ENCODE measurements at places on chromosomes 16 and 17.

GRCh38 chr16:50747207-50747956 is 5.5 kb downstream of the CYLD start:
- no peak for DNase-seq

- DNase-seq = no peak
Measured at GRCh38 chr16:55367866-55368603, 44.0 kb downstream of the IRX6 start.

DNA sequence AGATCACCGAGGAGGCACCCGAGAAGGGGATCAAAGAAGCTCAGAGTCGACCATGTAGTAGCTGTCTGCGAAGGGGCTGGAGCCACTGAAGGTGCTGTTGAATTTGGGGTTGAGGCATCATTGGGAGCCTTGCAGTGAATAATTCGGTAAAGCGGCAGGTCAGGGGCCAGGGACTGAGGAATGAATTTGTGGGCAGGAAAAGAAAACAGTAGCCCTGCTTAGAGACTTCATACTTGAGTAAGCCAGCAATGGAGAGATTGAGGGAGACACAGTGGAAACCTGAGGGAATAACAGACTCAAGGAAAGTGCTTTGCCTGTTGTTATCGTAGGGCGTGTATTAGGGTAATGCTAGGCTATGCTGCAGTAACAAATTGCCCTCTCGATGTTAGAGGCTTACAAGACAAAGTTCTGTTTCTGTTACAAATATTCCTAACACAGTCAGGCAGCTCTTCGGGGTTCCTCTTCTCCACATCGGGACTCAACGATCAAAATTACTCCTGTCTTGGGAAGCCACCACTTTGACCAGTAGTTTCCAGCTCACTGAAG is 13.4 kb upstream of the HERPUD1 start:
- no peak for DNase-seq

DNA sequence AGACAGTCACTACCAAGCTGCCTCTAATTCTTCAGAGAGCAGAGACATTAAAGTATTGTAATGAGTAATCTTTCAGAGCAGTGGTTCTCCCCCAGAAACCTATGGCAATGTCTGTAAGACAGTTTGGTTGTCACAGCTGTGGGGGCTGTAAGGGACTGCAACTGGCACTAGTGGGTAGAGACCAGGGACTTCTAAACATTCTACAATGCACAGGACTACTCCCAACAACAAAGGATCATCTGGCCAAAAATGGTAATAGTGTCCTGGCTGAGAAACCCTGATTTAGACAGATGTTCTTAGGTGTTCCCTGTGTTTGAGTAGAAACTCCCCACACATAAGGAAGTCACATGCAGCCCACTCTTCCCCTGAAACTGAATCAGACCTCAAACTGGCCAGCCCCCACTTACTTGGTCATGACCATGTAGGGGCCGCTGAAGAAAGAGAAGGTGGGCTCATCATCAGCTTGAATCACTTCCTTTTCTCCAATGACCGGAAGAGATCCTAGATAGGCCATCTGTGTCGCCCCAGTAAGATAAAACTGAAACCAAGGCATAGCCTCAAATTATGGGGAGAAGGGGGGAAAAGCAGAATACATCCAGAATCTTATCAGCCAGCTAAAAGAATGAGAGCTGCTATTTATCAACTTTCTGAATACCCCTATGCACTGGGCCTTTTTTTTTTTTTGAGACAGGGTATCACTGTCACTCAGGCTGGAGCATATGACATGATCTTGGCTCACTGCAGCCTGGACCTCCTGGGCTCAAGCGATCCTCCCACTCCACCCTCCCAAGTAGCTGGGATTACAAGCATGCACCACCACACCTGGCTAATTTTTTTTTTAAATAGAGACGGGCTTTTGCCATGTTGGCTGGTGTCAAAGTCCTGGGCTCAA is 75.8 kb downstream of the TEX14 start:
- no peak for DNase-seq

DNA sequence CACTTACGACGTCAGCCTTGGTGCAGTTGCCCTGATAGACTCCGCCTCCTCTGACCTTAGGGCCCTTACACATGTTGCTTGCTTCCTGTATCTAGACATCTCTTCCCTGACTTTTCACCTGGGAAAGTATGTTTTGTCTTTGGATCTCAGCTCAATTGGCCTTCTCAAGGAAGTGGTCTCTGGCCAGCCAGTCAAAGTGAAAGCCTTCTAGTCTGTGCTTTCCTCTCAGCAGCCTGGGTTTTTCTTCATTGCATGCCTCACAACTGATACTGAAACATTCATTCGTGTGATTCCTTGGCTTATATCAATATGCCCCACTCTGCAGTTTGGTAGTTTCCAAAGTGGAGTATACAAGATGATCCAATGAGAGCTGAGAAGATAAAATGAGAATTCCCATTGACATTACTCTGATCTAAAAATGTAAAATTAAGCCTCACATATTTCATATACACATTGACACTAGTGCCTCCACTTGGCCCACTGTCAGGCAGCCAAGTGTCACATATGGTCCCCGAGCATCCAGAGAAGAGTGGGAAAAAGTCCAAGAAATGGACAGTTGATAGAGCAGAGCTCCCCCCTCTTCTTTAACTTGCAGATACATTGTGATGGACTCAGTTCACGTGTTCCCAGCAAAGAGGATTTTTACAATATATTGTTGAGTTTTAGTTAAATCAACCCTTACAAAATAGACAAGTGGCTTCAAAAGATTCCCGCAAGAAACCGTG is 371.2 kb upstream of the ASIC2 start:
- no peak for DNase-seq

DNA sequence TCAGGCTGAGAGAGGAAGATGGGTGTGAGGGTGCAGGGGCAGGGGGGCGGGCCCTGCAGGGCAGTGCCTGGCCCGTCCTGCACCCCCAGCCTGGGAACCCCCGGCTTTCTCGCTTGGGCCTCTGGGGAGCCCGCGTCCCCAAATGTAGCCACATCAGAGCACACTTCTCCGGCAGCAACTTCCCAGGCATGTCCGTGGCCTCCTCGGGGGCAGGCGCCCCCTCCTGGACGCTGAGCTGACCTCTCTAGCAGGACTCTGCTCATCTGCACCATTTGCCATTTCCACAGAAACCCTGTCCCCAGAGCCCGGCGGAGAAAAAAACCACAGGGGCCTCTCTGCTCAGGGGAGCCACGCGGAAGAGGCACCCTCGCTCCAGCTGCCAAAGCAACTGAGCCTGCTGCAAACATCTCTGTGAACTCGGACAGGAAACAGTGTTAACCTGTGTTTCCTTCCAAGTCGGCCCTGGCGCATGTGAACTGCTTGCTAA is 63.4 kb downstream of the KLHDC4 start:
- DNase-seq = no peak

DNA sequence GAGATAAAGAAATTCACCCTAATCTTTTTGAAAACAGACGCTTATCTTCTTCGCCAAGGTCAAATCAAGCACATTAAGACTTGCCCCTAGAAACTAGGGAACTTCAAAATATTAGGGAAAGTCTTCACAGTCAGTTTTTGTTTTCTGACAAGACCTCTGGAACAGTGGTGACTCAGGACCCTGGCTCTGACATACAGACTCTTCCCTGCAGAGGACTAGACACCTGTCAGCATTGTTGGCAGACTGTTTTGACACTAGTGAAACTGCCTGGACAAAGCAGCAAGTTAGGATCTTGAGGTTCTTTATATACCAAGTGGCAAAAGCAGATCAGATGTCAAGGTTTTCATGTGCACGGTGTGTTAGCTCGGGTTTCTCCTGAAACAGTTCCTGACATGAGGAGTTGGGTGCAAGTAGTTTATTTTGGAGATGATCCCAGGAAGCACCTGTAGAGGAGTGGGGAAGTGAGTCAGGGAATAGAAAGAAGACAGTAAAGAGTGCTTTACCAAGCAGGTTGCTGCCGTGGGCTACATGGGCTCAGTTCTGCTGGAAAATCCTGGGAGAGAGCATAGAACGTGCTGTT is 182.0 kb upstream of the IRX5 start:
- no peak for DNase-seq

- no peak for DNase-seq
Measured at GRCh38 chr16:89013111-89013510, 36.1 kb upstream of the CBFA2T3 start.

DNA sequence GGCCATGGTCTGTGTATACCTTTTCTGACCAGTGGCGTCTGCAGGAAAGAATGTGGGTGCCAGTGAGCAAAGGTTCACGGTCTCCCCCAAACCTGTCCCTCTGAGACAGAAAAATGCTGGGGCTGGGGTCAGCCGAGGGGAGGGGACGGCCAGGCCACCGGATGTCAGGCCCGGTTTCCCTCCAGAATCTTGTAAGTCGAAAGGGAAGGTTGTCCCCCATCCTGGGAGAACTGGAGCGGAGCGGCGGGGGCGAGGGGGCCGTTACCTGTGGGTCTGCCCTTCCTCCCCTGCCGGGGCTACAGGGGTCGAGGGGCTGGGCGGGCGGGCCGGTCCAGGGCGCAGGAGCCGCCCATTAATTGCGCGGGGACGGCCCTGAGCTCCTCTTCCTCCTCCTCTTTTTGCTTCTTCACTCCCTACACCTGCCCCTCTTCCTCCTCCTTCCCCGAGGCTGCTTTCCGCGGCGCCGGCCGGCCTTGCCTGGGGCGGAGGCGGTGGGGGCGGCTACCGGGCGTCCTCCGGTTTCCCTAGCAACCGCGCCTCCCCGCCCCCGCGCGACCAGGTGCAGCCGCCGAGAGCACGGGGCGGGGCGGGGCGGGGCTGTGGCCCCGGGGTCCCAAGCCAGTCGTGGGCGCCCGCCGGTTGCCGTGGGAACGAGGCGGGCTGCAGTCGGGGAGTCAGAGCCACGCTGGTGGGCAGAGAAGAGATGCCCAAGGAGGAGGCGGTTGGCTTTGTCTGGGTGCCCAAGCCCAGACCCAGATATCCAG is at the start of gene MARCHF10:
Gene MARCHF10, minus strand, starts transcription at position 503 of the 764 bp plus-strand sequence. CDS start 6,579 bp downstream, outside the sequence.
- no peak for DNase-seq

- no peak for DNase-seq
Measured at GRCh38 chr16:11020792-11021551, 76.6 kb downstream of the CLEC16A start.

DNA sequence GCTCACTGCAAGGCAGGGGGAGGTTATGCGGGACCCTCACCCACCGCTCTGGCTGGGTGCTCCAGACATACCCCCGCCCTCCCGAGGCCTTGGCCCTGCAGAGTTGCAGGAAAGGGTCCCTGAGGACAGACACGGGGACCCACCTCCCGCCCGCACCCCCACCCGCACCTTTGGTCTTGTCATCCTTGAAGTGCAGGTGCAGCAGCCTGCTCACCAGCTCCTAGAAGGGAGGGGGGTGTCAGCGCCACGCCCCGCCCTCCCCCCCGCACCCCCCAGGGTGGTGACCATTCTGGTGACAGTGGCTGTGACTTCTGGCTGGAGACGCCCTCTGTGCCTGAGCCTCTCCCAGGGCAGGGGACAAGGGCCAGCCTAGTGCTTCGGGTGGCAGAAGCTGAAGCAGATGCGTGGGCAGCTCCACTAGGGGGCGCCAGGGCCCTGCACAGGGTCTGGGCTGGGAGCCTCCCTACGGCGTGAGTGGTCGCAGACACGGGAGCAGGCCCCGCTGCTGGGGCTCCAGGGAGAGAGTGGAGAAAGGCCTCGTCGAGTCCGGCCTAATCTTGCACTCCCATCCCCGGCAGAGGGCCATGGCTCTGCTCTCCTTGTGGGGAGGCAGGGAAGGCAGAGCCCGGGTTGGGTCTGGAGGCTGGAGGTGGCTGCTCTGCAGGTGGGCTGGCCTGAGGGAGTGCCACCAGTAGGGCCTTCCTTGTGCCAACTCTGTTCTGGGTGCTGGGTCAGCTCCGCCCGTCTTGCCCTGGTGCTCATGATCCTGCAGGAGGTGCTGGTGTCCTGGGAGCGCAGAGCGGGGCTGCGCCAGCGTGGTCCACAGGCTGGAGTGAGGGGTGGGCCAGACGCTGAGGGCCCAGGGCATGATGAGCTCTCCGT is 2.7 kb downstream of the CENPX start:
- peak; percentile 30 for DNase-seq

DNA sequence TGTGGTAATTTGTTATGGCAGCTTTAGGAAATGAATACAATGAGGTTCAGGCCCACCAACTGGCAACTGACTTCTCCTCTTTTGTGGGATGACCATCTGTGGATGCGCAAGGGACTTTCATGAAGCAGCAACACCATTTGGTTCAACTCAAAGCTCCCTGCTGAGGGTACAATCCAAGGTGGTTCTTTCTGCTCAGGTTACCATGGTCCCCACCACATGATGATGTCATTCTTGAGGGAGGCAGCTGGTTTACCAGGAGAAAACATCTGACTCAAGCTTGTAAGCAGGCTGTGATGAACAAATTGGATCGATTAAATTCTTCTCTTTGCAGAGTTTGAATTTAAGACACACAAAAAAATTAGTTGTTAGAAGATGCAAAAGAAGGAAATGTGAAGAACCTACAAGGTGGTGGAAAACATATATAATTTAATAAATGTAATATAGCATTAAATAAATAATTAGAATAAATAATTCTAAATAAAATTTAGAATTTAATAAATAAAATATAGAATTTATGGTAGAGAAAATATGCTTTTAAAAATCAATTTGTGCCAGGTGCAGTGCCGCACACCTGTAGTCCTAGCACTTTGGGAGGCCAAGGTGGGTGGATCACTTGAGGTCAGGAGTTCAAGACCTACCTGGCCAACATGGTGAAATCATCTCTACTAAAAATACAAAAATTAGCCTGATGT is 67.6 kb upstream of the ANKFN1 start:
- DNase-seq = no peak

- DNase-seq = no peak
Measured at GRCh38 chr16:28495795-28496749, 1.6 kb downstream of the APOBR start.

- no peak for DNase-seq
Measured at GRCh38 chr17:43784068-43784467, 3.8 kb downstream of the CFAP97D1 start.

- no peak for DNase-seq
Measured at GRCh38 chr17:81845881-81846742, 11.3 kb upstream of the PPP1R27 start.

GRCh38 chr17:20066253-20066652 is 57.1 kb downstream of the SPECC1 start:
- no peak for DNase-seq

- no peak for DNase-seq
Measured at GRCh38 chr17:59842901-59843652, 49.7 kb downstream of the TUBD1 start.

GRCh38 chr17:6517062-6517461 is 39.3 kb downstream of the PITPNM3 start:
- DNase-seq = no peak

DNA sequence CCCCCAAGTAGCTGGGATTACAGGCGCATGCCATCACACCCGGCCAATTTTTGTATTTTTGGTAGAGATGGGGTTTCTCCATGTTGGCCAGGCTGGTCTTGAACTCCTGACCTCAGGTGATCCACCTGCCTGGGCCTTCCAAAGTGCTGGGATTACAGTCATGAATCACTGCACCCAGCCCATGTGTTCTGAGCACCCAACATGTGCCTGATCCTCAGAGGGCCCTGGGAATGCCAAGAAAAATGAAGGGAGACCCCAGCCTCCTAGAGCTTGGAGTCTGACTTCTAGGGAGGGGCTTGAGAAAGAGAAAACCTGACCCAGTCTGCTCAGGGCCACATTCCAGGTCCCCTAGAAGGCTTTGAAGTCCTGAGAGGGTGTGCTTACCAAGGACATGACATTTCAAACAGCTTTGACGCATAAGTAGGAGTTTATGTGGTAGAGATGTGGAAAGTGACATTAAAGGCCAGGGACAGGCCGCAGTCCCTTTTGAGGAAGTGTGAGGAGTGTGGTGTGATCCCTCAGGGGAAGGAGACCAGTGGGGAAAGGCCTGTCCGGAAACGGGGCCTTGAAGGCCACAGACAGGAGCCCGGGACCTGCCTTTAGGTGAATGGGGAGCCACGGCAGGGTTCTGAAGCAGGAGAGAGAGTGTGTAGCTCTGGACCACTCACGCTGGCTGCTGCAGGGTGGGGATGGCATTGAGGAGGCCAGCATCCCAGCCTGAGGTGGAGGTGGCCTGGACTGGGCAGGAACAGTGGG is 1.1 kb upstream of the CCL22 start:
- DNase-seq = no peak

GRCh38 chr16:67240506-67240905 is 6.8 kb downstream of the FHOD1 start:
- no peak for DNase-seq

All from anterior cingulate cortex (tissue), 58 donors.